ENCODE measurements at places on chromosomes 3 and 15.

- no peak for DNase-seq
These were observed 93.4 kb downstream of the CHCHD4 start for GRCh38 chr3:14031271-14031670.

DNA sequence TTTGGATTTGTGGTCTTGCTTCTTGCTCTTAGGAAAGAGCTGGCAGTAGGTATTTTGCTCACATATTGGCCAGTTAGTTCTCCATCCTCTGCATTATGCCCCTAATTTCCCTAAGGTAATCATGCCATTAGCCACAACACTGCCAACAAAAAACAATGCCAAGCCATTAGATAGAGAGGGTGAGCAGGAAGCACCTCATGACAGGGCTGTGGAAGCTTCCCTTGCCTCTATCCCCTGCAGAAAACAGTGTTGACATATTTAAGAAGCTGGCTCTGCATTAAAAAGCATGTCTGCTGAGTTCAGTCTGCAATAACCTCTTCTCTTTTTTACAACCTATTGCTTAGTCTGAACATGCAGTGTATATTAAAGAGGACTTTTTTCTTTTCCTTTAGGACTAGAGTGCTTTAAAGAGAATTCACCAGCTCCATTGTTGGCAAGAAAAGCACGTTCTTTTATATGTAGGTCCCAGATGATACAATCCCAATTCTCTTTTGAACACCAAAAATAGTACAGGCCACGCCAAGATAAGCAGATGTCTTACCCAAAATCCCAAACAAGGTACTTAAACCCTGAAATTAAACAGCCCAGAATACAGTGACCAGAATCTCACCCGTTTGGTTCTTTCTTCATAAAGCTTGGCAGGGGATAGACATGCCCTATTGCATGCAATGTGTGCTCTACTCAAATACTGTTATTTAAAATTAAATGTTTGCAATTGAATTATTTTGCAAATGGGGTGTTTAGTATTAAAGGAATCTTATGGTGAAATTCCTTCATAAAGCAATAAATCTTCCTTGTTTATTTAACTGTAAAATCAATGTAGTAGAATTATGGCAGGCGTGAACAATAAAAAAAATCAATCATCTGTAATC is 93.7 kb upstream of the UBE3A start:
- DNase-seq: no peak

- DNase-seq: no peak
These were observed 47.8 kb downstream of the CTXND1 start for GRCh38 chr15:80204231-80204630.

DNA sequence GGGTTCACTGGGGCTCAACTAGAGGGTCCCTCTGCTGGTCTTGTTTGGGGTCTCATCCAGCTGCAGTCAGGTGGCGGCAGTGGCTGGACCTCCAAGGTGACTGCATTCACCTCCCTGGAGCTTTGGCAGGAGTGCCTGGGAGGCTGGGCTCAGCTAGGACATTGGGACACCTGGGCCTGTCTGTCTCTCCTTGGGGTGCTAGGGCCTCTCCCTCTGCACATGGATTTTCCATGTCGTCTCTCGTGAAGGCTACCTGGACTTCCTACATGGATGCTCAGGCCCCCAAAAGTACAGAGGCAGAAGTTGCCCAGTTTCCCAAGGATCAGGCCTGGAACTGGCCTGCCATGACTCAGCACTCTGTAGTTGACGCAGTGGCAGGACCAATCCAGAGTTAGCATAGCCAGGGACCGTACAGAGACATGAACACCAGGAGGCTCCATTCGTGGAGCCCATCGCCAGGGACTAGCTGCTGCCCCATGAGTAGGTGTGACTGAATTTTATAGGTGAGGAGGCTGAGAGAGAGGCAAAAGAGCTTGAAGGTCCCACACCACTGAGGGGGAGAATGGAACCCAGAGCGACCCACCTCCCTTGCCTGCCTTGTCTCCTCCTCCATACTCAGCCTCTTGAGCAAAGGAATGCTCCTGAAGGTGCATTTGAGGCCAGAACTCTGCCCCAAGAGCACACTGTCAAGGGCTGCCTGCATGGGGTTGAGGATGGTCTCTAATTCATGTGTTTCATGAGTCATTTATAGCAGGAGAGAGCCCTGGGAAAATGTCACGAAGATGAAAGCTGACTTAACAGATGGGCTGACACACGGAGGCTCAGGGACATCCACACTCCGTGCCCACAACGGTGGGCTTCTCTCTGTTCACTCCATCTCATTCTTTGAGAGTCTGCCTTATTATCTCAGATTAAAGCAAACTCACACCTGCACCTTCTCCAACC is 13.0 kb upstream of the ALDH1A3 start:
- no peak for DNase-seq

GRCh38 chr3:196654735-196655090 is 15.2 kb downstream of the NRROS start:
- DNase-seq: no peak

DNA sequence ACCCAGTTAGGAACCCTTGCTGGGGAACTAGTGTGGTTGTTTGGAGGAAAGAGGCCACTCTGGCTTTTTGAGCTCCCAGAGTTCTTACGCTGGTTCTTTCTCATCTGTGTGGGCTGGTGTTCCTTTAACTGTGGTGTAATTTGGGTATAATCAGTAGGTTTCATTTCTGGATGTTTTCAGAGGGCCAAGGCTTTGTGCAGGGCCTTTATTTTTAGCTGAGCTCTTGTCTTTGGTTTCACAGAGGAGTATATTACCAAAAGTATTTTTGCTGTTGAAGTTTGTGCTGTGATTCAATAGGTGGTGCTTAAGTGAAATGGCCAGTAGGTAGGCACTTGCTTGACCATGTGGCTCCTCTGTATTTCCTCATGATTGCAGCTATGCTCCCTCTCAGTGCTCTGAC is 357.9 kb downstream of the KCNH8 start:
- no peak for DNase-seq

GRCh38 chr3:71111784-71112440 is 471.6 kb downstream of the FOXP1 start:
- DNase-seq: no peak

DNA sequence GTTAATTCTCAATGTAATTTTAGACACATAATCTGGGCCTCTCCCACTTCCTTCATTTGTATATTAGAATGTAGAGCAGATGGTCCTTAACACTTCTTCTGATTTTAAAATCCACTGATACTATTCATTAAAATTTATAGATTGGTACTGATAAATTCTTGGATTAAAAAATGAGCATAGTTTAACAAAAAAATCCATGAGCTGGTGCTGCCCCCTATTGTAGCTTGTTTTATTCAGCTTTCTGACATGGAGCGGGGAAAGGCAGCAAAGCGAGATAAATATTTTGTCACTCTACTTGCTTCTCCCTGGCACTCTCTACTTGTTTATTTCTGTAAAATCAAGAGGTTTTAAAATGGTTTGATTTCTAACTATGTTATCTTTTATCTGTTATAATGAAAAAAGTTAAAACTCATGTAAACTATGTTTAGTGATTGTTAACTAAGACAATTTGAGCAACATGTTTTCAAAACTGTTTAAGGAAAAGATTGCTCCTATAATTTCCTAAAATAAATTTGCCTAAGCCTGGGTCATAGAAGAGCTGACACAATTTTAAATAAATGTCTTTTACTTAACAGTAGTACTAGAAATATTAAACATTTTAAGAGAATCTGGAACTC is 26.5 kb upstream of the PLOD2 start:
- no peak for DNase-seq

- DNase-seq: no peak
These were observed 412.8 kb upstream of the TGFBR2 start for GRCh38 chr3:30193625-30194044.

DNA sequence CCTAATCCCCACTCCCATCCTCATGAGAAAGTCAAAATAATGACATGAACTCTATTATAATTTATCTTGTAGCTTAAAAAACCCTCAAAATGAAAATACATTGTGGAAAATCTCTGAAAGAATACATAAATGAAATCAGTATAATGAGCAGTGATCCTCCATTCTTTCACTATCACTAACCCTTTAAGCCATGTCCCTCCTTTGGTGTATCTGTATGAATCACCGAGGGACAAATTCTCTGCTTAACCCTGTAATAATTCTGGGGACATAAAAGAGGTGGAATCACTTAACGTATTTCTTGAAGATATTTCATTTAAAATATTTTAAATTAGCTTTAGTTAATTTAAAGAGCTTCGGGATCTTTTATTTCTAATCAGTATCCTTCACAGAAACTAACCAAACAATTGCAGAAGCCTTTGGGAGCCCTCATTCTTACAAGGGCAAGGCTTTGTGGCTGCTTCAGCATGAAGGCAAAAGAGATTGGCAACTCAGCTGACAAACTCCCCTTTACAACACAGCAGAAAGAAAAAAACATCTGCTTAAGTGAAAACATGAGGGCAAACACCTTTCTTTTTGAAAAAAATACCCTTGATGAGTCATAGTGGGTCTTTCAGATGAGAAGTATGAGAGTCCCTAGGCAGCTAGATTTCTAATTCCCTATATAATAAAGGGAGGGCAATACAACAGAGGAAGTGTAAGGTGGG is 44.0 kb upstream of the ALCAM start:
- DNase-seq: no peak

GRCh38 chr3:4547799-4548198 is 54.7 kb downstream of the ITPR1 start:
- DNase-seq: no peak

DNA sequence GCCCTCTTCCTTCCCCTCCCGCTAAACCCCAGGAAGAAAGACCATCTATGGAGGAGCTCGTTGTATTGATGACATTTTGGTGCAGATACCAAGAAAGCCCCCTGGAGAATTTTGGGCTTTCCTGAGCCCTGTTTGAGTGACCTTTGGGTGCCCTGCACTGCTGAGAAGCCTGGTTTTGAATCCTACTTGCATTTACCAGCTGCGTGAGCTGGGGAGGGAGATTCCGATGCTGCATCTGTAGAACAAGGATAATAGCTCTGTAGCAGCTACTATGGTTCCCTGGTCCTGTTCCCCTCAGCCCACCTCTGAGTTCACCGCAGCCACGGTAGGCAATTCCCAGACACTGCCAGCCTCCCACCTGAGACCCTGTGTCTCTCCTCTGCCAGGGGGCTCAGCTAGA is 5.2 kb downstream of the APOD start:
- no peak for DNase-seq

- DNase-seq: no peak
These were observed 128.3 kb downstream of the WDR76 start for GRCh38 chr15:43955140-43955539.

DNA sequence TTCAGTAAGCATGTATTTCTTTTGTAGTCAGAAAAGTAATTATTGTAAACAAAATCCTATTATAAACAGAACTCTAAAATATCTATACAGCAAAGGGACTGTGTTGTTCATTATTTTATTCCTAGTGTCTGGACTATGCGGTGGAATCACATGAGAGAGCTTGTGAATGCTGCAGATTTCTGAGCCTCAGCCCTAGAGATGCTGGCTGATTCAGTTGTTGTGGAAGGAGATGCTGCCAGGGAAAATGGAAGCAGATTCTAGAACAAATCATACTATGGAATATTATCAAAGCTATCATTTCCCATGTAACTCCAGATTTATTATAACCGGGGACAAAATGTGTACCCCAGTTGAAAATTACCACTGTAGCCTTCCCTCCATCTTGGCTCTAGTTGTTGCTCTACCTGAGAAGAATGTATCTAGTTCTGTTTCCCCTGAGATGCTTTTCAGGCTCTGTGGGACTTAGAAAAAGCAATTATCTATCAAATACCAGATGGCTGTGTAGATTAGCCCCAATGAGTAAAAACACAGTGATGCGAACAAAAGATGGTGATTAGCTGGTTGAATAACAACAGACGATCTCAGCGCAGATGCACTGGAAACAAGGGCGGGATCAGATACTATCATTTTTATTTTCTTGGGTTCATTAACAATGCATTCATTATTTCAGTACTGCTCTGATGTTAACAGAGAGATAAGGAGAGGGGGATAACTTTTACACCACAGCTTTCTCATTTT is 131.3 kb downstream of the TMEM108 start:
- DNase-seq: no peak

GRCh38 chr3:187719628-187720336 is 17.4 kb upstream of the RTP2 start:
- no peak for DNase-seq

DNA sequence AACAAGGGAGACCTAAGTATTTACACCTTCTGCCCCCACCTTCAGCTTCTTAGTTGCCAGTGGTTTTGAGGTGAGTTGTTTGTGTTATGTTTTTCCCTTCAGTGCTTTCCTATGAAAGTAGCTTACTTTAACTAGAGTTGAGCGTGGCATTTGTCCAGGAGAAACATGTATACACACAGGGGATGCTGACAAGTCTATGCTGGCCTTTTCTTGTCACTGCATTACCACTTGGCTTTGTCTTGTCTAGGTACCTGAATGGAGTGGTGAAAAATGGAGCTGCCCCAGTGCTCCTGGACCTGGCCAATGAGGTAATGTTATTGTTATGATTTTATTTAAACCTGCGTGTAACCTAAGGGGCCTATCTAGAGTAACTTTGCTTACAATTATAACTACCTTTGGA is 74.4 kb downstream of the CDIN1 start:
- no peak for DNase-seq

- no peak for DNase-seq
These were observed 540 bp downstream of the KLHDC8B start for GRCh38 chr3:49171775-49172500.

DNA sequence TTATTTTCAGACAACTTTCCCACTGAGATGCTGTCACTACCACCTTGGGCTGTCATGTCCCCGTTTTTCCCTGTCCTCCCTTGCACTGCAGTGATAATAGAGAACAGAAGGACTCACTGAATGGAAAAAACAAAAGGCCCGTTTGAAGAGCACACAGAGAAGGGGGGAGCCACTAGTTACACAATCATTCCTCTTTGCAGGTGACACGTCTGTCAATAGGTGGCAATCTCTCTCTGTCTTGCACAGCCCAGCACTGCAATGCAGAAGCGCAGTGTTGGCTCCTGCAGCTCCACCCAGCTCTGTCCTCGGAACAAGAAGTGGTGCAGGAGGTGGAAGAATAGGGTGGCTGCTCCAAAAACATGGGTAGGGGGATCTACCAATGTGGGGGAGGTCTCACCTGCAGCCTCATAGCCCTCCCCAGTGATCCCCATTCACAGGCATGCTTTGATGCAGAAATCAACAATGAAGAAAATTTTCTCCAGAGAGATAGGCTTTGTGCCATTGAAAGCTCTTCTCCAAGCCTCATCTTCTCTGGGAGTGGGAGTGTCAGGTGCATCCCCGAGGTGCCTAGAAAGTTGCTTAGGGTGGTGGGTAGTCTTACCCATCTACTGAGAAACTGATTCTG is 31.8 kb downstream of the FSTL1 start:
- no peak for DNase-seq

DNA sequence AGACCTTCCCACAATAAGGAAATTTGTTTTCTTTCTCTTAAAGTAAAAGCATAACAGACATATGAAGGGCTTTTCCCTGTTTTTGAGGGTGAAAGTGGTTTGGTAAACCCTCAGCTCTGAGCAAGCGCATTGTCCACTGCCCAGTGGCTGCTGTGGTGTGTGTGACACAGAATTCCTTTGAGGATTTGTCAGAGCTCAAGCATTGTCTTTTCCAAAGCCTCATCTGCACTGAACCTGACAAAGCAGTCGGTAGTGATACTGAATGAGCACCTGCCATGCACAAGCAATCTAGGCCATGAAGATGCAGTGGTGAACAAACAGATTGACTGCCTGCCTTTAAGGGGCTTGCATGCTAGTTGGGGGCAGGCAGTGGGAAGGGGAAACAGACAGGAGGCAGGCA is 128.3 kb downstream of the PLCL2 start:
- no peak for DNase-seq

All from activated naive CD8-positive, alpha-beta T cell treated with anti-CD3 and anti-CD28 coated beads, Interleukin-2, amount 50 U/mL, for 16 hours (primary cell).